ENCODE measurements at places on chromosomes 1 and 21.

- DNase-seq = no peak
Measured at GRCh38 chr1:29767088-29767685, 530.9 kb downstream of the PTPRU start.

- no peak for DNase-seq
Measured at GRCh38 chr1:74368335-74368734, 133.1 kb downstream of the TNNI3K start.

DNA sequence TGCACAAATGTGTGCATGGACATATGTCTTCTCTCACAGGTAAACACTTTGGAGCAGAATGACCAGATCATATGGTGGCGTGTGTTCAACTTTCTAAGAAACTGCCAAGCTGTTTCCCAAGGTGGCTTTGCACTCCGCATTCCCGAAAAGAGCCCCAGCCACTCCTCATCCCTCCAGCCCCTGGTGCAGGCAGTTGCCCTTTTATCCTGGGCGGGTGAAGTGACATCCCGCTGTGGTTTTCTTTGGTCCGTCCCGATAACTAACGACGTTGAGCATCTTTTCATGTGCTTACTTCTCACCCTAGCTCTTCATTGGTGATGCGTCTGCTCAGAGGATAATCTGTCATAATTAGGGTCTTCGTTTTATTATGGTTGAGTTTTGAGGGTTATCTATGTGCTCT, 612.5 kb downstream of the MATN1 start:
- DNase-seq = no peak

DNA sequence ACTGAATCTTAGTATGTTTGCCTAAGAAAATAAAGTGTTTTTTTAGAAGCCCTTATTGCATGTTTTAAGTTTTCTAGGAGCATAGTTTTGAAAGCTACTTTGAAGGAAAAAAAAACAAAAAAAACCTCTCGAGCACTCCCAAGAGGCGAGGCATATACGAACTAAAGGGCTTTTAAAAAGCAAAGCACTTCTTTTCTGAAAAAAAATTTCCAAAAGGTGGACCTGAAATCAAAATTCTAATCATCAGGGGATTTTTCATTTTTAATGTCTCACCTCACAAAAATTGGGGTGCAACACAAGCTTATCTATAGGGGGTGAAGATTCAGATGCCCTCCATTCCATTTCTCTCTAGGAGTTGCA, 594 bp downstream of the GLMN start:
- no peak for DNase-seq

GRCh38 chr1:243343970-243344937, 88.4 kb downstream of the SDCCAG8 start:
- DNase-seq = no peak

DNA sequence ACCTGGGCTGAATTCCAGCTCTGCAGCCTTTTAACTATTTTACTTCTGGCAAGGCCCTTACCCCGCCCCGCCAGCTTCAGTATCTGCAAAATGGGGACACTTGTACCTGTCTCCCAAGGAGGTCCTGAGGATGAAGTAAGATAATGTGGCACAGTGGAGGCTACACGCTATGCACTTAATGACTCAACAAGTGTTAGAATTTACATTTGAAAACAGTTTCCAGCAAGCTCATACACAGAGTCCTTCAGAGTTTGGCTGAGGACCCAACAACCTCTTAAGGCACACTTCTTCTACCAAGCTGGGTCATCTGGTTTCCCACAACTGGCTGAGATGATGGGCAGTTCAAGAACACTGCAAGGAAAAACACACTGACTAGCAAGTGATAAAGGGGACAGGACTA, 30.2 kb upstream of the SLC22A15 start:
- DNase-seq = no peak

DNA sequence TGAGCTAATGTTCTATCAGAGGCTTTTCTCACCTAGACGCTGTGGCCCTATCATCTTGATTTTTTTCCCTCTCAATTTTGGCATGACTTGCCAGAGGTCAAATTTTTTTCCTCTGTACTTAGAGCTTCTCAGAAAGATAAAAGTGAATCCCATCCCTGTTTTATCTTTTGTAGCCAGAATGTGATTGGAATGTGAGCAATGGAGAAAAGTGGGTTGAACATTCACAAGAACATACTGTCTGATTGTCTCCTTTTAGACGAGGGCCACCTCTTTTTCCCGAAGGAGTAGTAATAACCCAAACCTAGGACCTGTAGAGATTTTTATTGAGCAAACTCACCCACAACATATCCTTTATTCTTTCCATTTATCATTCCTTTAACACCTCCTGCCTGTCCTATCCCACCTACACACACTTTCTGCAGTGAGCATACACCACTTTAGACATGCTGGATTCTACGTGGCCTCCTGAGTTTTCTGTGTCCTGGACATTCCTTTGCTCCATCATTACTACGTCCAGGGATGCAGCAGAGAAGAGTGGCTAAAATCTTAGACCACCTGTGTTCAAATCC, 15.9 kb downstream of the S100A10 start:
- no peak for DNase-seq

DNA sequence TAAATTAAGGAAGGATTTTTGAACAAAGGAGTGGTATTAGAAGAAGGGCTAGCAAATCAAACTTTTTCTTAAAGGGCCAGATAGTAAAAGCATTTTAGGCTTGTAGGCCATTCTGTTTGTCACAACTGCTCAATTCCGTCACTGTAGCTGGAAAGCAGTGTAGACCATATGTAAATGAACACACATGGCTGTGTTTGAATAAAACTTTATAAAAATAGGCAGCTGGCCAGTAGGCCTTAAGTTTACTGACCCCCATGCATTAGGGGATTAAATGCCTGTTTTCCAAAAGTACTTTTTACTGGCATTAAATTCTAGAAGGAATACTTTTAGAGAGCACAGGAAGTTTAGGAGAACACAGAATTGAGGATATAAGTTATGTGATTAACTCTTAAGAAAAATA, 8.9 kb downstream of the IVNS1ABP start:
- DNase-seq = no peak

GRCh38 chr1:59406437-59407164, 109.7 kb downstream of the FGGY start:
- no peak for DNase-seq

Measured in stimulated activated CD4-positive, alpha-beta T cell treated with anti-CD3 and anti-CD28 coated beads, Interleukin-15, amount 100 ng/mL, for 1 hour (primary cell).